ENCODE measurements at places on chromosomes 4 and X.

DNA sequence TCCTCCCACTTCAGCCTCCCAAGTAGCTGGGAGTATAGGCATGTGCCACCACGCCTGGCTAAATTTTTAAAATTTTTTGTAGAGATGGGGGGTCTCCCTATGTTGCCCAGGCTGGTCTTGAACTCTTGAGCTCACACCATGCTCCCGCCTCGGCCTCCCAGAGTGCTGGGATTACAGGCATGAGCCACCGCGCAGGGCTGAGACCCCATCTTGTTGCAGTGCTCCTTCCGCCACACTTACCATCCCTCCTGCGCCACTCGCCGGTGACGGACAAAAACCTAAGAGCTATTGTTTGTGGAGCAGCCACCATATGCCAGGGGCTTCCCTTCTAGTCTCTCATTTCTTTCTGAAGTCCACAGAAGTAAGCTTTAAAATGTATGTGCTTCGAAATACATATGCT is 34.5 kb downstream of the NSG1 start:
- DNase-seq = no peak

DNA sequence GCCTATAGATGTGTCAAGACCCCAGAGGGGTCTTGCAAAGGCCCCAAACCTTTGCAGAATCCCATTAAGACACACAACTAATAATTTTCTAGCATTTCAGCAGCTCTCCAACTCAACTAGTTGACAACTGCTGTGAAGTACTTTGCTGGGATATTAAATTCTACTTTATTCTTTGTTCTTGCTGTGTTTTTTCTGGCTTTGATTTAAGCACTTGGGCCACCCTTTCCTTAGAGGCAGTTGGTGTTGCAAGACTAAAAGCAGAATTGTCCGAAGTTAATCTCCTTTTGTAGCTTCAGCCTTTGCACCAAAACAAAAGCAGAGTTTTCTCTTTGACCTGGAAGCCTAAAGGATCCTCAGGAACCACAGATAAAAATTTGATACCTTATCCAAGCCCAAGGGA is 353.1 kb upstream of the CLNK start:
- no peak for DNase-seq

GRCh38 chr4:152663203-152664066 is 16.4 kb downstream of the TMEM154 start:
- DNase-seq = no peak

- DNase-seq = no peak
These were observed 123.3 kb downstream of the KDM6A start for GRCh38 chrX:44996277-44996676.

GRCh38 chrX:39823424-39823823 is 274.3 kb downstream of the BCOR start:
- no peak for DNase-seq

DNA sequence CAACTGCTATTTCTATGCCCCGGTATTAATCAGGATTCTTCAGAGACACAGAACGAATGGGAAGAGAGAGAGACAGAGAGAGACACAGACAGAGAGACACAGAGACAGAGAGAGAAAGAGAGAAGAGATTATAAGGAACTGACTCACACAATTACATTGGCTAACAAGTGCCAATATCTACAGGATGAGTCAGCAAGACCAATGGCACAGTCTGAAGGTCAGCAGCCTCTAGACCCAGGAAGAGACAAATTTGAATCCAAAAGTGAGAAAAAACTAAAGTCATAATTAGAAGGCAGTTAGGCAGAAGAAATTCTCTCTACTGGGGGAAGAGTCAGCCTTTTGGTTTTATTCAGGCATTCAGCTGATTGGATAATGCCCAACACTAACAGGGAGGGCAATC is 187.3 kb downstream of the MAB21L2 start:
- DNase-seq = peak; percentile 68

DNA sequence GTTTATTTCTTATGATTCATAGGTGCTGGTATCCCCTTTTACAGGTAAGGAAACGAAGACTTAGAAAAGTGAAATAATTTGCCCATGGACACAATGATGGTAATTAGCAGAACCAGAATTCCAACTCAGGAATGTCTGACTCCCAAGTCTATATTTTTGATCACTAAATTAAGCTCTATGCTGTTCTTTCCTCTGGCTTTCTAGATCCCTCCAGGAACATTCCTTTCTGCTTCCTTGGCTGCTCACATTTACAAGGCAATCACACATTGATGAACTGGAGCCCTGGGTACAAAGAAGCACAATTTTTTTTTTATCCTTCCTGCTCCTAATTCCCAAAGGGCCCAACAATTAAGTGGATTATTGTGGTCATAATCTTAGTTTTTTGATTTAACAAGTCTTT is 7.0 kb upstream of the CDKN2AIP start:
- no peak for DNase-seq

DNA sequence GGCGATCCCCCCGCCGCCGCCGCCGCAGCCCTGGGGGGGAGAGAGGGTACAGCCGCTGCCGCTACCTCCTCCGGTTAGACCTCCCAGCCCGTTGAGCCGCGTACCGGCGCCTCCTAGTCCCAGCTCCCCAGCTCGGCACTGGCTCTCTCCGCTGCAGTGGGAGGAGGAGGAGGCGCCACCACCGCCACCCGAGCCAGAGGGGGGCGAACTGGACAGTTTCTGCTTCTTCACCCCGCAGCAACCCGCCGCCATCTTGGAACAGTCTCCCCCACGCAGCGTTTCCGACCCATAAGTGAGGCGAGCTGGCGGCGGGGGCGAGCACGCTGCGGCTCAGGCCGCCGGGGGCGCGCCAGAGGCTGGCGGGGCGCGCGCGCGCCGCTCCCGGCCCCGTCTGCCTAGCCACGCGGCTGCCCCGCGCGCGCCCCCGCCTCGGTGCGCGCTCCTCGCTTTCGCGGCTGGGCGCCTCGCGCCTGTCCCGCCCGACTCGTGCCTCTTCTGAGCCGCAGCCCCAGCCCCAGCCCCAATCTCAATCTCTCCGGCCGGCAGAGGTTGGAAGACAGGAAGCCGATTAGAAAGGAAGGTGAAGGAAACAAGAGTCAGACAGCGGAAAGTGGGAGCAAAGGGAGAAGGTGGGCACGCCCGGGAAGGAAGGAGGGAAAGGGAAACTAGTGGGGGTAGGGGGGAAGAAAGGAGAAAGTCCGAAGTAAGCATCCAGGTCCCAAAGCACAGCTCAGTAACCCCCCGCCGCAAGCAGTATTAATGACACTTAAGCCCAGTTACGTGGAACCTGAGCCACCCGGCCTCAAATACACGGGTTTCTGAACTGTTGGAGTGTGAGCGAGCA is at the start of gene AMMECR1:
Gene AMMECR1 (minus strand): TSS at position 266 of the 844 bp plus-strand sequence. CDS start 14 bp downstream, at position 252.
- DNase-seq = peak; percentile 81

- DNase-seq = peak; percentile 16
These were observed 12.2 kb upstream of the MTMR1 start for GRCh38 chrX:150680974-150681373.

GRCh38 chr4:2302387-2303119 is 40.6 kb upstream of the MXD4 start:
- no peak for DNase-seq

GRCh38 chr4:69717778-69718177 is 42.6 kb downstream of the SULT1B1 start:
- DNase-seq = no peak

GRCh38 chr4:189792924-189793618 is 147.6 kb upstream of the FRG1 start:
- peak; percentile 5 for DNase-seq

GRCh38 chr4:21768349-21769310 is 179.9 kb downstream of the KCNIP4 start:
- peak; percentile 41 for DNase-seq

DNA sequence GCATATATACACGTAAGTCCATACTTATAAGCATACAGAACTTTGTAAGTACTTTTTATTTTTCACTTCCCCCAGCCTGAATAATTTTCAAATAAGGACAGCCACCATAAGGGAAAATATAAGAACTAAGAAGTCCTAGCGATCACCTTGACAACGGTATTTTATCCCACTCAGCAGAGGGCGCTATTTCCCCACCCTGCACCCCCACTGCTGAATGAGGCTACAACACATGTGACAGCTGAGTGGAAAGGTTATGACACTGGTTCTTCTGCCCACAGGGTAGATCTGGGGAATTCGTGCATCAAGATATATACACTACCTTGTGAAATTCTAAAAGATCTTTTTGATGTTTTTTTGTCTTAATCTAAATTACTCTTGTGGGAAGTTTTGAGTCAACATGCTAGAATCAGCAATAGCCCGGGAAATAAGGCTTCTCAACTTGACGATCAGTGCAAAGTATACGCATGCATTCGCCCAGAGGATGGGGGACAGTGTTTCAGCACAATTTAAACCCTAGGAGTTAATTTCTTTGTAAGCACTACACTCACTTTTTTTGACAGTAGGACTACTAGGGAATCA is 151.5 kb downstream of the CORIN start:
- peak; percentile 22 for DNase-seq
